ENCODE measurements at places on chromosomes 6 and 20.

- DNase-seq = no peak
Measured at GRCh38 chr6:150392452-150393220, 23.8 kb downstream of the IYD start.

GRCh38 chr6:67888886-67889681, 746.0 kb upstream of the ADGRB3 start:
- no peak for DNase-seq

DNA sequence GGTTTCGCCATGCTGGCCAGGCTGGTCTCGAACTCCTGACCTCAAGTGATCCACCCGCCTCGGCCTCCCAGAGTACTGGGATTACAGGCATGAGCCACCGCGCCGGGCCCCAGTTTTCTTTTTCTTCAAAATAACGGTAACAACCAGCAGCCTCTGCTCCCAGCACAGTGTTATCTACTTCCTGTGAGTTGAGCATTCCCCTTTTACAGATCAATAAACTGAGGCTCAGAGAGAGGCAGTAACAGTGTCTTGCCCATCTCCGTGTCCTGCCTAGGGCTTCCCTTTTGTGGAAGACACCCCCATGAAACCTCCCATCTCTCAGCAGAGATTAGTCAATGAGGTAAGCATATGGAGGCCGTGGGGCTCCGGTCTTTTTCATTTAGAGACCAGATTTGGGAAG, 29.6 kb downstream of the BPIFB1 start:
- no peak for DNase-seq

DNA sequence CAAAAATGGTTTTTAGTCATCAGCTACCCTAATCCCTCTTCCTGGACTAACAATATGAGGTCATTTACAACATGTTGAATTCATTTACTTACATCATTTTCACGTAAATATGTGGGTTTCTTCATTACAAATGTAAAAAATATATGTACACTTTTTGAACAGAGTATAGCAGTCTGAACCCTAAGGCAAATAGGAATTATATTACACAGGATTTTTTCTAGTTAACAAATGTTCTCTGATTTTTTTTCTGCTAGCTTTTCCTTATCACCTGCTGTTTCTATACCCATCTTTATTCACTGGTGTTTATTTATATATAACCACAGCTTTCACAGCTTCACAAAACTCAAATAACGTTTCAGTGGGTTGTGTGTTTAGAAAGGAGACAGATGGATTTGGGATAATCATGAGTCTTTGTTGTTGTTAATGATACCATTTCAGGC, 21.0 kb upstream of the CD2AP start:
- DNase-seq = no peak

DNA sequence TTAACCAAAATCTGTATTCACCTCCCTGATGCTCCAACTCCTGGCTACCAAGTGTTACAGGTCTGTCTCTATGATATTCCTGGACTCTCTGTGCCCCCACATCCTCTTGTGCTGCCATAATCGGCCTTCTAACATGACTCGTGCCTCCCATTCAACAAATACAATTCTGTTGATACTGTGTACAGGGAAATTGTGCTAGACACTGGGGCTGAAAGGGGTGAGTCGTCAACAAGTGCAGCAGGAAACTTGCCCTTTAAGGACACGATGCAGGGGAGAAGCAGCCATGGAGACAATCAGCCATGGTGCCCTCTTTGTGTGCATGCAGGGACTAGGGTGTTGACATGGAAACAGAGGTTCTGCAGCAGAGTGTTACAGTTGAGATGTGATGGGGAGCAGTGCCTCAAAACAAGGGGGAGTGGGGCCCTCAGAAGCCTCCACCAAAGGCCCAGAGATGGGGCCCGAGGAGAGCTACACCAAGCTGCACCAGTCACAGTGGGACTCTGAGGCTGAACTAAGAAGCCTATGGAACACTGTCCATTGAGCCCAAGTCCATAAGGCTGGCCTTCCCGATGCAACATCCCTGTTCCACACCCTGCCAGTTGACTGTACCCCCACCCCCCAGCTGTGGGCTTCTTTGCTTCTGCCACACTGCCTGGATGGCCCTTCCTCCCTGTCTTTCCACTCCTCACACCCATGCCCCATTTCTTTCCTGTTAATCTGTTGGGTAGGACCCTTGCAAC, 3.1 kb downstream of the PCED1A start:
- no peak for DNase-seq

DNA sequence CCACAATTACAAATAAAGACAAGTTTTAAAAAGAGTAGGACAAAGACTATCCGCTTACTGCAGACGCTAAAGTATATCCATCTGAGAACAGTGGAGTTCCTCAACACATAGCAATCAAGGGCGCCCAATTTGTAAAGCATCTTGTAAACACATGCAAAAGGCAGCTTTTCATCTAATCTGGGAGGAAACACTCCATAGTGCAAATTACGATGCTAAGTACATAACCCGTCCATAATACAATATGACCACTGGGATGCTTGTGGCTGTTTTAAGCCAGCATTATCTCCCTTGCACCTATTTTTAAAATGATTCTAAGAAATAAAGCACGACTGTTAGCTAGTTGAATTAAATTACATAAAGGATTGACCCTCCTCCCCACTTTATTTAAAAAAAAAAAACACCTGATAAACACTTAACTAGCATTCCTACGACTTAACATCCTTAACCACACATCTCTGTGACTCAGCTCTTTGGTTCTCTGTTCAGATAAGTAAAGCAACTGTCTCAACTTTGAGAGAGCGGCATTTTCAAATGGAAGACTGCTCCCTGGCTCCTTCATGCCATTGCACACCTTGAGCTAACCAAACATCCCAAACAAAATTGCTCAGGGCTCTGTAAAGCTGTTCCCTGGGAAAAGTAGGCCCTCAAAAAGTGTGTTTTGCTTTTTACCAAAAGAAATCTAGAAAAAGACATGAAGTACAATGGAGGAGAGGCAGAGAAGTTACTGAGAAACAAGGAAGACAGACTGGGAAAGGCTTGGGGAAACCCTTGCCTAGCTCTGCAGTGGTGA, 14.2 kb downstream of the SLC22A23 start:
- no peak for DNase-seq

DNA sequence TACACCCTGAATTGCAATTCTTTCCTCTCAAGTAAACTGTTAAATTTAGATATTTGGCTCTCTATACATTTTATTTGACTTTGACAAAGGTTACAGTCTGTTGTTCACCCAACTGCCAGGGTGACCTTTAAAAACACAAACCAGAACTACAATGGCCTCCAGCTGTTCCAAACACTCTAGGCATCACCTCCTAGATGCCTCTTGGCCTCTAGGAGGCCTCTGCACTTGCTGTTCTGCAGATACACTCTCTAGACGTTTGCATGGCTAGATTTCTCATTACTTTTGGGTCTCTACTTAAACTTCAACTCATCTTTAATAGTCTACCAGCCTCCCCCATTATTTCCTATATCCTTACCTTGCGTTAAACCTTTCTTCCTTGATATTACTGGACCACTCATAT, 102.8 kb upstream of the BEND3 start:
- no peak for DNase-seq

DNA sequence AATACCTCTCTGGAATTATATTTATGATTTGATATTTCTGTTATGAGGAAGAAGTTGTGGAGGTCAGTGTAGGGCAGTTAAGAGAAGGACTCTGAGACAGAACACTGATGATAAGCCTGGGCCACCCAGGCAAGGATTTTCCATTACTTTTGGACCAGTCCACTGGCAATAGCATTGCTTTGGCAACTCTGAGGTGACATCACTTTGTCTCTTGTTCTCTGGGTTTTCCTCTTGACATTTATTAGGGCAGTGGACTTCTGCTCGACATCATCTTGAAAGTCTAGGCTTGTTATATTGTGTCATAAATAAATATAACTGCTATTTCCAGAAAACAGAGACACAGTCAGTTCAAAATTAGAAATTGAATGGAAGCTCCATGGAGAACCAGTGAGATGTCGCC, 268.0 kb downstream of the SMOC2 start:
- DNase-seq = no peak

- no peak for DNase-seq
Measured at GRCh38 chr6:43733471-43734293, 36.3 kb upstream of the VEGFA start.

DNA sequence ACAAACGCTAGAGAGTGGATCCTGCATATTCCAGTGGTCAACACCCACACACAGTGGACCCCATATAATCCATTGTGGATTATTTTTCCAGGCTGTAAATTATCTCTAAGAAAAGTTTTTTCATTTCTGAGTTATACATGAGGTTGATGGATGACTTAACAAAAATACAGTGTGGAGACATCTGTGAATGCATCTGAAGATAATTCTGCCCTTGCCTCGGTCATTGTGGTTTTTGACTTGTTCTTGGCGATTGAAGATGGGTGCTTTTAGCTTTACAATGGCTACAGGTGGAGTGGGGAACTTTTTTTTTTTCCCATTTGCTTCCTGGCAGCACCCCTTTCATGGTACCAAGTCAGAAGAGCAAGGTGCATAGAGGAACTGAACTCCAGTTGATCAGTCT, 242.7 kb downstream of the MYLK4 start:
- no peak for DNase-seq

DNA sequence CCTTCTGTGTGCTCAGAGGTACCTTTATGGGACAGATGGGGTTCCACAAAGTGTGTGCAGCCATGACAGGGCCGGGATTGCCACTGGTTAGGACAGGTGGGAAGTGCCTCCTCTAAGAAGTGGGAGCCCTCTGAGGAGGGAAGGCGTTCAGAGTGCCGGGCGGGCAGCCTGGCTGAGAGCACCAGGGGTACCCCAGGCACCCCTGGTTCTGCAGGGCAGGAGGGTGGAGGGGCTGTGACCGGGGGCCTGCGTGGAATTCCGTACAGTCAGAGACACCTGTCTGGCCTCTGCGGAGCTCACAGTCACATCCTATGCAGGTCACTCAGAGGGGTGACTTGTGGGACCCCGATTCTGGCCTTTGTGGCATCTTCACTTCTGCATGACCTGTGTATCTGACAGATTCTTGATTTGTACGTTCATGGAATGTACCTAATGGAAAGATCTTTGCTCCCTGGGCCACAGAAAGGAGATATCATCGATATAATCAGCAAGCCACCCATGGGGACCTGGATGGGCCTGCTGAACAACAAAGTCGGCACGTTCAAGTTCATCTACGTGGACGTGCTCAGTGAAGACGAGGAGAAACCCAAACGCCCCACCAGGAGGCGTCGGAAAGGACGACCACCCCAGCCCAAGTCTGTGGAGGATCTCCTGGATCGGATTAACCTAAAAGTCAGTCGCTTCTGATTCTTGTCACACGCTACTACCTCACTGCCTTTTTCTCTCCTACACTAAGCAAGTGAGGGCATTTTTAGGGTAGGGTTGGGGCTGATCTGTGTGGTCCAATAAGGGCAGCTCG, 190.9 kb downstream of the SASH1 start:
- no peak for DNase-seq

DNA sequence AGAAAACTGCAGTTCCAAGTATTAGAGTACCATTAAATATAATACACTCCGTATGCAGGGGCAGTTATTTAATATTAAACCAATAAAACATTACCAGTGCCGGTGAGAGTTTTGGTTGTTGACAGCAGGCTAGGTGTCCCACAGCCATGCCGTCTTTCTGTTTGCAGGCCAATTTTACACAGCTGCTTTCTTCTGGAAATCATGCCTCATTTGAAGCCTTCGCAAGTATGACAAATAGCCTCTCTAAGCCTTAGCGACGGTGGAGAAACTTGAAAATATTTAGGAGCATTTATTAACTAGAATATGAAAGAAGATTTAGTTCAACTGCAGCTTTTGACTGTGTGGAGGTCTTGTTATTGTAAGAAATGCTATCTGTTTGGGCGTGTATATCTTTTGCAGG, 226.0 kb downstream of the BMP2 start:
- DNase-seq = no peak

GRCh38 chr6:28212510-28213212, 12.4 kb upstream of the ZSCAN9 start:
- peak; percentile 37 for DNase-seq
